Endodermal cell (in vitro differentiated cells): ENCODE measurements at places on chromosomes 12 and 14. TPM values are rescaled to one million over a fixed set of nuclear protein-coding genes. Genes with fewer than 3 reads are reported as not detected.
A peak's percentile ranks its signal among the peaks of the same experiment; 100 is the strongest.

GRCh38 chr14:95774265-95775160 lies 60.6 kb upstream of the TCL1A start:
- no peaks in the 10 kb centered on the region for H3K36me3 ChIP-seq
- H3K4me3 ChIP-seq: no peak overlapping the region
- DNase-seq: peak; percentile 90
- no peaks in the 10 kb centered on the region for H3K27me3 ChIP-seq
- H3K27ac ChIP-seq: no peak overlapping the region

GRCh38 chr14:33219957-33220356 lies 281.3 kb downstream of the NPAS3 start:
- H3K4me1 ChIP-seq: no peaks in the 10 kb centered on the region
- DNase-seq: no peak
- no peaks in the 10 kb centered on the region for H3K36me3 ChIP-seq
- no peaks in the 10 kb centered on the region for H3K27me3 ChIP-seq

GRCh38 chr12:67151886-67152285 lies 117.3 kb upstream of the CAND1 start:
- DNase-seq: no peak
- H3K36me3 ChIP-seq: no peaks in the 10 kb centered on the region
- H3K4me3 ChIP-seq: no peak overlapping the region

- no peak overlapping the region for H3K4me3 ChIP-seq
- H3K27me3 ChIP-seq: no peaks in the 10 kb centered on the region
- peak; percentile 65 for DNase-seq
- H3K36me3 ChIP-seq: peaks cover 5% of the 10 kb centered on the region
Observed at GRCh38 chr12:4700621-4701026, 19.6 kb upstream of the GALNT8 start.

GRCh38 chr12:106682594-106683234 lies 91.8 kb upstream of the RIC8B start:
- H3K27me3 ChIP-seq: no peaks in the 10 kb centered on the region
- no peak overlapping the region for H3K4me3 ChIP-seq
- H3K27ac ChIP-seq: no peak overlapping the region

DNA sequence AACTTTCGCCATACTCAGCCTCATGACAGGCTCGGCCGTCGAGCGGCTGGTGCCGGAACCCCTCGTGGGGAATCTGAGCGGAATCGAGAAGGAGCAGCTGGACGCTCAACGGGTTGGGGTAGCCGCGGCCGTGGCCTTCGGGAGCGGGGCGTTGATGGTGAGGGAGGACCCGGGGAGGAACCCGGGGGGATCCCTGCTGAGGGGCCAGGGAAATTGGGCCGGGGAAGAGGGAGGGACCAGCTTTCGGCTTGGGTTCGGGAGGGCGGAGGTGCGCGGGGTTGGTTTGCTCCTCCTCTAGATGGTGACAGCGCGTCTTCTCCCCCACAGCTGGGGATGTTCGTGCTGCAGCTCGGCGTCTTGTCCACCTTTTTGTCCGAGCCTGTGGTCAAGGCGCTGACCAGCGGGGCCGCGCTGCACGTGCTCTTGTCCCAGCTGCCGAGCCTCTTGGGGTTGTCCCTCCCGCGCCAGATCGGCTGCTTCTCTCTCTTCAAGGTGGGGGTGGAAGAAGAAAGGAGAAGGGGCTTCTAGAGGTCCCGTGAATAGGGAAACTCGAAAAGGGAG lies 9.8 kb downstream of the ARHGEF25 start:
- peak; percentile 84 for DNase-seq
- no peak overlapping the region for H3K27ac ChIP-seq
- H3K27me3 ChIP-seq: peaks cover 95% of the 10 kb centered on the region
- peak overlapping the region; percentile 67 for H3K4me3 ChIP-seq
- H3K4me1 ChIP-seq: no peaks in the 10 kb centered on the region

Gene TOMM20L
- not detected in 3 replicates for total RNA-seq

Gene KRT83
- total RNA-seq: not detected in 2 replicates

Gene GNB3
- total RNA-seq: 14.3 and 17.1 TPM in 2 replicates

DNA sequence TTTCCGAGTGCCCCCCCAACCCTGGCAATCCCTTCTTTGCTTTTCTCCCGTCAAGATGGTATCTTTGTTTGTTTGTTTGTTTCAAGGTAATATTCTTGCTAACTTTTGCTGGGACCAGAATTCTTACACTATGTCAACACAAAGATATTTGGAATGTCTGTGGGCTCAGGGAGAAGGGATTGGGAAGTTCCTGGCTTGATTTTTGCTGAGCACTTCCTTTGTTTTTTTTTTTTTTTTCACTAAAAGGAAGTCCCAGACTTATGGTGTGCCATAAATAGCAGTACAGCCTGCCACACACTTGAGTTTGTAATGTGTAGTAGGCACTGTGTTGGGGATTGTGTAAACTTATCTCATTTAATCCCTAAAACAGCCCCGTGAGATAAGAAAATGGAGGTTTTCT lies 11.2 kb upstream of the RNU6-7 start:
- no peaks in the 10 kb centered on the region for H3K27me3 ChIP-seq
- H3K4me1 ChIP-seq: no peaks in the 10 kb centered on the region
- no peak overlapping the region for H3K27ac ChIP-seq
- H3K4me3 ChIP-seq: no peak overlapping the region

Gene TTC9
- 8.4 and 9.4 TPM in 2 replicates for total RNA-seq

Gene KRT74
- total RNA-seq: not detected in 3 replicates

Gene NTN4
- 43.4 and 58.2 TPM in 2 replicates for total RNA-seq

DNA sequence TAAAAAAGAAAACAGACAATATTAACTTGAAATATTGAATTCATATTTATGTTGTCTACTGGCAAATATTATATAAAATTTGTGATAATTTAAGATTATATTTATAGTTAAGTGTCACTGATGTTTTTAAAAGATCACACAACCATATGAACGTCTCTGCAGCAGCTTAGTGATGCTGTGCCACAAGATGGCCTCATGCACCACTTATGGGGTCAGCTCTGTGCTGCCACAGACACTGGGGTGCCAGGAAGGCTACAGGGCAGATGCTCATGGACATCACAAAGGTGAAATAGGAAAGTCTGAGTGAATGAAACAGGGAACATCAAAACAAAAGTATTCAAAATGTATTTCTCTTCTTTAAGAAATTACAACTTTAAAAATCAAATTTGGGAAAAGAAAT lies 13.1 kb downstream of the ATXN3 start:
- H3K27ac ChIP-seq: no peak overlapping the region
- H3K36me3 ChIP-seq: peaks cover 32% of the 10 kb centered on the region
- H3K4me1 ChIP-seq: no peaks in the 10 kb centered on the region
- no peak for DNase-seq
- H3K4me3 ChIP-seq: no peak overlapping the region
- no peaks in the 10 kb centered on the region for H3K27me3 ChIP-seq

DNA sequence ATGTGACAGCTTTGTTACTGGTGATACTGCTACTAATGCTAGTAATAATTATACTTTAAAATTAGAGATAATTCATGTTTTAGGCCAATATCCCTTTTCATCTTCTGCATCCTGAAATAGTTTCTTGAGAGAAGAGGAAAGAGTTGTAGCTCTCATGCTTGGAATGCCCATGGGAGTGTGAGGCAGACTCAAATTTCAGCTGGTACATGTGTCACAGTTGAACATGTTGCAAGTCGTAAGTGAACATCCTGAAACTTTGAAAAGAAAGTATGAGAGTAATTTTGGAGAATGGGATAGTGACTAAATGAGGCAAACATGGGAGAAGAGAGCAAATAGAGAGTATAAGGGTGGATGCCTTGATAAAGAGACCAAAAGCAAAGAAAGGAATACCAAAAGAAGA lies 168.0 kb downstream of the TMTC3 start:
- H3K4me3 ChIP-seq: no peak overlapping the region
- no peak overlapping the region for H3K27ac ChIP-seq
- peaks cover 67% of the 10 kb centered on the region for H3K27me3 ChIP-seq
- no peak for DNase-seq
- no peaks in the 10 kb centered on the region for H3K36me3 ChIP-seq

Gene SART3
- 78.3 to 83.5 TPM (median 80.8 TPM) in 3 replicates for total RNA-seq

Gene ADCY6
- total RNA-seq: 33.4 to 58.6 TPM (median 53.4 TPM) in 3 replicates

Gene APOF
- not detected in 2 replicates for total RNA-seq

Gene TESPA1
- total RNA-seq: not detected in 2 replicates

Gene CHURC1
- total RNA-seq: 56.7 and 60.9 TPM in 2 replicates

DNA sequence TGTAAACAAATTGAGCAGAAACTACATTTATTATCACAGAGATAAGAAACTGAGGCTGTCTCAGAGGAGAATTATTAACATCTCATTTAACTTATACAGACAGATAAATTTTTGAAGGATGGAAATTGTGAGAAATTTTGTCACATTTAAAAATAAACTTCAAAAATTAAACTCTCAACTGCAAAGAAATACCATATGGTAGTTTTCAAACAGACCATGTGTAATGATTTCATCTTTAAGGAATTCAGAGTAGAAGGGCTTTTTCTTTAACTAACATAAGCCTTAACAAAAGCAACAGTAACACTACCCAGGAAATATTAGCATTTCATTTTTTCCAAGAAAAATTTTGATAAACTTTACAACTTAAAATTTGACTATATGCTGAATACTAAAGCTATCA lies 26.6 kb downstream of the NUP37 start:
- no peak for DNase-seq
- H3K4me1 ChIP-seq: no peaks in the 10 kb centered on the region
- no peak overlapping the region for H3K27ac ChIP-seq
- no peaks in the 10 kb centered on the region for H3K27me3 ChIP-seq
- no peak overlapping the region for H3K4me3 ChIP-seq
- H3K36me3 ChIP-seq: peaks cover 76% of the 10 kb centered on the region

GRCh38 chr14:76138119-76138757 lies 13.5 kb upstream of the GPATCH2L start:
- H3K36me3 ChIP-seq: no peaks in the 10 kb centered on the region
- peak overlapping the region; percentile 76 for H3K4me3 ChIP-seq
- peaks cover 25% of the 10 kb centered on the region for H3K27me3 ChIP-seq
- no peak overlapping the region for H3K27ac ChIP-seq
- peaks cover 6% of the 10 kb centered on the region for H3K4me1 ChIP-seq

DNA sequence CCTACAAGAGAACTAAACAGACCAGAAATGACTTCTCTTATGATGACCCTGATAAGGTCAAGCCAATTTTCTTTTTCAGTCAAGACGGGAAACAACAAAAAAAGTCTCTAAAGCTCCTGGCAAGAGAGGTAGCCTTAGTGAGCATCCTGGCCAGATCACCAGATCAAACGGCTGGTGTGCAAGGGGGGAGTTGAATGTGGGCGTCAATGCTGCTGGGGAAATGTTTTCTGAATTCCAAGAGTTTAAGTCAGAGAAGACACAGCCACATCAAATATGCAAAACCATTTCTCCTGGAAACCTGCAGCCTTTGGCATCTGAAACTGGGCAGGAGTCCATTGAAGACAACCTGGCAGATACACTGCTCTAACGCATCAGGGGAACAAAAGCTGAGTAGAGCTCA lies 16.0 kb upstream of the SELPLG start:
- H3K27me3 ChIP-seq: no peaks in the 10 kb centered on the region
- H3K36me3 ChIP-seq: peaks cover 99% of the 10 kb centered on the region
- no peaks in the 10 kb centered on the region for H3K4me1 ChIP-seq
- H3K4me3 ChIP-seq: no peak overlapping the region
- no peak overlapping the region for H3K27ac ChIP-seq
- peak; percentile 36 for DNase-seq

DNA sequence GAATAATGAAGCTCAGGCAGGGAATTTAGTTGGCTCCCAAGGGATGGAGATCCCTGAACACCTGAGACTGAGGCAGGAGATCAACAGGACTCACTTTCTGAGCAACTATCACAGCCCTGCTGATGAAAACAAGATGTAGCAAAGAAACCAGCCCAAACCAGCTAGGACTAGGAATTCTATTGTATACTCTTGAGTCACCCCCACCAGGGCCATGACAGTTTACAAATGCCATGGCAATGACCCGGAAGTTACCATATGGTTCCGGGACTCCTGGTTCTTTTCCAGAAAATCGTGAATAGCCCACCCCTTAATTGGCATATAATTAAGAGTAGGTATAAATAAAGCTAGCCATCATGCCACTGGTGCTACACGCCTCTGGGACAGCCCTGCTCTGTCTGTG lies 46.0 kb upstream of the OASL start:
- no peaks in the 10 kb centered on the region for H3K27me3 ChIP-seq
- no peaks in the 10 kb centered on the region for H3K36me3 ChIP-seq
- no peak for DNase-seq
- H3K4me3 ChIP-seq: no peak overlapping the region
- no peak overlapping the region for H3K27ac ChIP-seq
- H3K4me1 ChIP-seq: no peaks in the 10 kb centered on the region

GRCh38 chr12:92943482-92944250 lies 14.6 kb upstream of the EEA1 start:
- H3K27me3 ChIP-seq: no peaks in the 10 kb centered on the region
- DNase-seq: no peak
- no peak overlapping the region for H3K4me3 ChIP-seq
- no peak overlapping the region for H3K27ac ChIP-seq
- no peaks in the 10 kb centered on the region for H3K36me3 ChIP-seq
